ENCODE measurements at places on chromosomes 12 and 14.

DNA sequence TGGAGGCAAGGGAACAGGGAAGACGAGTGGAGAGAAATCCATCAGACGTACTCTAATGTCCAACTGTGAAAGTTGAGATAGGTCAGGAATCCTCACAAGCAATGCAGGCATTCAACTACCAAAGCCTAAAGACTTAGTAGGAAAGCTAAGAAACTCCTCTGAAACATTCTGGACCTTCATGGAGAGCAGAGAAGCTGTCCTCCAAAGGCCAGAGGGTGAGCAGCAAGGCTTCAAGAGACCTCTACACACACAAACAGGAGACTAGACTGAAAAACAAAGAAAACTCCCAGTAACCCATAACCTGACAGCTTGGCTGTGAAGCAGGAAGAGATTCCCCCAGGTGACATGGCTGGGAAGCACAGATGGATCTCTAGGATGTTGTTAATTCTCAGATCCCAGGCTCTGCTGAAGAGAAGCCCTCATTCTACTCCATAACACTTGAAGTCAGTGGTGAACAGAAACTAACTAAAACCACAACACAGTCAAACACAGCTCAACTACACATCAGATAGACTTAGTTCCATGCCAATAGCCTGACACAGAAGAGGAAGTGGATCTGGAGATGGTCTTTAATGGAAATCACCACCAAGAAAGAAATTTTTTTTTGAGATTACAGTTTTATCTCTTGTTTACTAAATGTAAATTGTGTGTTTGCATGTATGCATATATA lies 23.2 kb upstream of the LYZ start:
- no peak for DNase-seq

DNA sequence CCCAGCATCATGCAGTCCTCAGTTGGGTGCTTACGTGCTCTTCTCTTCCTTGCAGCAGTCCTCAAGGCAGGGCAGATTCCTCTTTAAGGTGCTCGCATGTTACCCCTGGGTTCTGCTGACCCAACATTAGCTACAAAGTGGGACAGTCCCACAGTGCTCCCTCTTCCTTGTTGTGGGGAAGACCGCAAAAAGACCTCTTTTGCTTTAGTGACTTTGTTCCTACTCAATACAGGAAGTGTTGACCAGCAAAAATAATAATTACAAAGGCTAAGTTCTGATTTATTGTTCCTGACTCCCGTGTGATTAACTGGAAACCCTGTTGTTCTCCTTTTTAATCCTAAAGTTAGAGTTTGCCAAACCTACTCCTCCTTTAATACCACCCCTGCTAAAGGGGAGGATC lies 13.7 kb downstream of the PIGH start:
- DNase-seq = no peak

DNA sequence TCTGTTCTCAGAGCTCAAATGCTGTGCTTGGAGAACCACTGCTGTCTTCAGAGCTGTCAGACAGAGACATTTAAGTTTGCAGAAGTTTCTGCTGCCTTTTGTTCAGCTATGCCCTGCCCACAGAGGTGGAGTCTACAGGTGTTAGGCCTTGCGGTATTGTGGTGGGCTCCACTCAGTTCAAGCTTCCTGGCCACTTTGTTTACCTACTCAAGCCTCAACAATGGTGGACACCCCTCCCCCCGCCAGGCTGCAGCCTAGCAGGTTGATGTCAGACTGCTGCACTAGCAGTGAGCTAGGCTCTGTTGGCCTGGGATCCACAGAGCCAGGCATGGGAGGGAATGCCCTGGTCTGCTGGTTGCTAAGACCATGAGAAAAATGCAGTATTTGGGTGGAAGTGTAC lies 323.8 kb downstream of the BCAT1 start:
- DNase-seq = no peak

DNA sequence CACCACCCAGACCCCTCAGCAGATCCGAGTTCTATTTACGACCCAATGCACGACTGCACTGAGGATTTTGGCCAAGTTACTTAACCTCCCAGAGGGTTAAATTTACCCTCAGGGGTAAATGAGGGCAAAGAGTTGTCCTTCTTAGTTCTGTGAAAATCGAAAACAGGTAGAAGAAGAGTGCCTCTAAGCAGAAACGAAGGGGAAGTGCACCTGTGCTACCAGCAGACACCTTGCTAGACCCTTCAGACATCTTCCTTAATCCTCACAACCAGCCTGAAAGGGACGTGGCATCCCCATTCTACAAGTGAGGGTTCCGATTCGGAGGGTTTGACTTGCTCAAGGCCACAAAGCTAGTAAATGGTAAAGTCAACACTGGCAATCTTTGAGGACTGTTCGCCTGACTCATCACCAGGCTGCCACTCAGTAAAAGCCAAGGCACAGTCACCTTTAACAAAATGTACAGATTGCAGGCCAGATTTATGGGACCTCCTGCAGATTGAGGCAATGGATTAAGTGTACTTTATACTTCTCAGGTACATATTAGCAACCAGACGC lies 1.6 kb downstream of the GSG1 start:
- no peak for DNase-seq

GRCh38 chr12:116459011-116459875 lies 99.9 kb upstream of the MAP1LC3B2 start:
- DNase-seq = no peak

DNA sequence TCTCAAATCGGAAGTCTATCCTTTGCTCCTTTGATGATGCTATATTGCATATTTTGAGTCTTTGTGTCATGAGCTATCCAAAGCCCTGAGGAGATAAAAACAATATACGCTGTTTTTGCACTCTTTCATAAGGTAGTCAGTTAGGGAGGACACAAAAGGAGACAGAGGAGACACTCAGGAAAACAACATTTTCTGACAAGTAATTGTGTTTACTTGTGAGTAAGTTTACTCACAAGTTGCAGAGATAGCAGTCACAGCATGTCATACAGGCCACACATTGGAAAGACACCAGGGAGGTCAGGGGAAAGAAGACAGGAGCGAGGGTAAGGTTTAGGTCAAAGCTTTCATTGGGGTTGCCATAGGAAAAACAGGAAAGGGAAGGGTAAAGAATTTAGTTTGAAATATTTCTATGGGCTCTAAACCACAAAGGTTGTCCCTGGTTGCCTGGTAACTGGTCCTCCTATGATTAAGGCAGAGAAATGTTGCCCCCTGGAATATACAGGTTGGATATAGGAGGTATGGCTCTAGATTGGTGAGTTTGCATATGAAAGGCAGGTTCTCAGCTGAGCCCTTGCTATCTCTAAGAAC lies 7.4 kb upstream of the GABARAPL1 start:
- DNase-seq = no peak

DNA sequence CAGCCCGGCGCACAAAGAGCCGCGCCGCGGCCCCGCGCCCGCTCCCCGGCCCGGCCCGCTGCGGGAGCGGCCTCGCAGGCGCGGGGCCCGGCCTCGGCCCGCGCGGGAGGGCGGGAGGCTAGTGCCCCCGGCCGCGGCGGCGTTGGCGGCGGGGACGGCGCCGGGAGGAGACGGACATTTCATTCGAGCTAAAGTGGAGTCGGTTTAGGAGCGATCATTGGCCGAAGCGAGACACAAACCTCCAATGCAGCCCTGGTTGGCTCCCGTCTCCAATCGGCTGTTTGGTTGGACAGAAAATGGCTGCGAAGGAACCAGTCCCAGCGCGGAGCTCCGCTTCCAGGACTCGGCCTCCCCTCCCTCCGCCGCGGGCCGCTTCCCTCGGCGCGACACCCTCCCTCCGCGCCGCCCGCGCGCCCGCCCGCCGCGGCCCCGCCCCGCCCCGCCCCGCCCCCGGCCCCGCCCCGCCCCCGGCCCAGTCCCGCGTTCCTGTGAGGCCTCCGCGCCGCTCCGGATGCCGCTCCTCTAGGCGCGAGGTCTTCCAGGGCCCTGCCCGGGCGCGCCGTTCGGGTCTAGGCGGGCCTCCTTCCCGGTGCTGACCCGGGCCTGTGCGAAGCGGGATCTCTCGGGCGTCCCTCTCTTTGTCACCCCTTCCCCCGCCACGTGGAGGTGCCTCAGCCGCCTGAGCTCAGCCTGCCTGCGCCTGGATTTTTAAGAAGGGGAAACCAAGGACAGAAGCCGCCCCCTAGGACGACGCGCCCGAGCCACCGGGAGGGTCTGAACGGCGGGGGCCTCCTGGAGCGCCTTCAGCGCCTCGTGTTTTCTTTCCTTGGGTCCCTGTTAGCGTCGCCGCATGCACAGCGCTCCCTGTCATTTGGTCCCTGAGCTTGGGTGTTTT lies at the start of gene NFYB:
TSS of gene NFYB (minus strand) at position 309 of the 895 bp plus-strand sequence. CDS start 2,757 bp downstream, outside the sequence.
- DNase-seq = peak; percentile 96

All from DND-41 (cell line).